IPS DF 6.9 (cell line): ENCODE measurements at places on chromosomes 16 and 17.

GRCh38 chr17:10051112-10051511, 146.0 kb upstream of the RCVRN start:
- no peak for DNase-seq

DNA sequence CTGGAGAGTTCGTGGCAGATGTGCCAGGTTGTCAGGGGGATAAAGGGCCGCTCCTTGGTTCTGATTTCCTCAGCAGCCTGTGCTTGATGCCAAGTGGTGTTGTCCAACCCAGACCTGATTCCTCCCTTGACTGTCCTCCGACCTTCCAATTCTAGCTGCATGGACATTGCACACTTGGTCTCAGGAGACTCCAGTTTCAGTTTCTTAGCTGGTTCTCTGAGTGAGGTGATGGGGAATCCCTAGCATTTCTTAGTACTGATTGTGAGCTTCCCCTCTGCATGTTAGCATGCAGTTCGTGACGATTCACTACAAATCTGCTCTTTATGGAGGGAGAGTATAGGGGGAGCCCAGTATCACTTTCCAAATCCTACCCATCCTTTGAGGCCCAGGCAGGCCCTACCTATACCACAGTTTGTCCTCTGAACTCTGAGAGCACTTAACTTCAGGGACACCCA, 12.4 kb upstream of the CCR7 start:
- no peak for DNase-seq

DNA sequence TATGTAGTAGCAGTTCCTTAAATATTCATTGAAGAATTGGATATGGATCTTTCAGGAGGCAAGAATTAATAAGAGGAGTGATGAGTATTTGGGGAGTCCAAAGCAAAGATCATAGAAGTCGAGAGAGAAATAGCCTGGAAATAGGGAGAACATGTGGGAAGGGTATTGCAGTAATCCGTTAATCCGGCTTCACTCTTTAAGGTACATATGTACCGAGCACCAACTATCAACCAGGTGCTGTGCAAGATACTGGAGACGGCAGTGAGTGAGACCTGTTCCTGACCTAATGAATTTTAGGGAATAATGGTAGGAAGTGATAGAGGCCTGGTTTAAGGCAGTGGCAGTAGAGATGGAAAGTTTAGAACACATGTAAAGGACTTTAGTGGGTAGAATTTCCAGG, 1.1 kb downstream of the ELP5 start:
- DNase-seq: no peak

- no peak for DNase-seq
Measured at GRCh38 chr17:54196751-54197150, 374.0 kb downstream of the KIF2B start.

DNA sequence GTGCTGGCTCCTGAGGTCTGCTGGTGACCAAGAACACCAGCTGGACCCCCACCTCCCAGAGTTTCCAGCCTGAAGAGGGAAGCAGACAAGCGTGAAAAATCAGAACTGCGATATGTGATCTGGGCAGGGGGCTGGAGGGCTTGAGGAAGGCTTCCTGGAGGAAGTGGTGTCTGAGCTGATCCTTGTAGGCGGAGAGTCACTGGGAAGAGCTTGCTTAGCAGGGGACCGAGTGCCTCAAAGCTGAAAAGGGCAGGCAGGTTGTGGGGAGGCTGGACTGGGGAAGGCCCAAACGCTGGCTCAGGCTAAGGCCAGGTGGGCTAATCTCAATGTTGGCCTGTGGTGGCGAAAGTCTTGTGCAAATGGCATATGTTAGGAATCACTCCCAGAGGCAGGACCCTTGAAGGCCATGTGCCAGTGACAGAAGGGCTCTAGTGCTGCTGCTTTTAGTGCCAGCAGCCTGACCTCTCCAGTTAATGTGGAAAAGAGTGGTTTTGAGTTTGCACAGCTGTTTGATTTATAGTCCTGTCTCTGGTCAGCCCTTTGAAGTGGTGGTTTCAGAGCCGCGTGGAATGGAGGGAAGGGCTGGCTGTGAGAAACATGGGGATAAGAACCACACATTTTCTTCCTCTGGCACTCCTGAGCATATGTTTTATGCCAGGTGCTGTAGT, 85.3 kb upstream of the LGALS9 start:
- DNase-seq: no peak

- no peak for DNase-seq
Measured at GRCh38 chr17:44905006-44906000, 6.1 kb upstream of the EFTUD2 start.

DNA sequence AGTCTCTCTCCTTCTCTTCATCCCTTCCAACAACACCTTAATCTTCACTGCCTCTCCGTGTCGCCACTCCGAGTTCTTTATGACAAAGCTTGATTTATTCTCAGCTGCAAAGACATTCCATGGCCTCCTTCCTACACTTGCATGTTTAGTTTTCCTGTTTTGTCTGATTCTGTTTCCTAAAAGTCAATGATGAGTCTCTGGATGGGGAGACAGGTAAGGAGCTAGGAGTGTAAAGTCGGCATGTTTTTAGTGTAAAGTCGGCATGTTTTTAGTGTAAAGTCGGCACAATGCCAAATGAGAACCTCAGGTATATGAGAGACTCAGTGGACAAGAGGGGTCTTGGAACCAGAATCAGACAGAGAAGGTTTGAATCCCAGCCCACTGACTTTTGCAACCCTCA, 362.3 kb upstream of the EEF2KMT start:
- DNase-seq: no peak

DNA sequence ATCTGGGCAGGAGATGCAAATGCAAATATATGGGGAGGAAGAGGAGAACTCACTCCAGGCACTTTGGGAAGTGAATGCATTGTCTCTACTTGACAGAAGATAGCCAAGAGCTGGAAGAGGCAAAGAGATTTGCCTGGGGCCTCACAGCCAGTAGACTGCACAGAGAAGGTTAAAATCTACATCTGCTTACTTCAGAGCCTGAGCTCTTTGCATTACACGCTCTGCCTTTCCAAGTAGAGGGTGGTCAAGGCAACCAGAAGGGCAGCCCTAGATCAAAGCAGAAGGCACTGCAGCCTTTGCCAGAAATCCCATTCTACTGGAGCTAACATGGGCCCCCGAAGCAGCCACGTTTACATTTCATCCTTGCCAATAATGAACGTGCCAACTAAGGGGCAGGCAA, 407.2 kb upstream of the CCL2 start:
- no peak for DNase-seq

DNA sequence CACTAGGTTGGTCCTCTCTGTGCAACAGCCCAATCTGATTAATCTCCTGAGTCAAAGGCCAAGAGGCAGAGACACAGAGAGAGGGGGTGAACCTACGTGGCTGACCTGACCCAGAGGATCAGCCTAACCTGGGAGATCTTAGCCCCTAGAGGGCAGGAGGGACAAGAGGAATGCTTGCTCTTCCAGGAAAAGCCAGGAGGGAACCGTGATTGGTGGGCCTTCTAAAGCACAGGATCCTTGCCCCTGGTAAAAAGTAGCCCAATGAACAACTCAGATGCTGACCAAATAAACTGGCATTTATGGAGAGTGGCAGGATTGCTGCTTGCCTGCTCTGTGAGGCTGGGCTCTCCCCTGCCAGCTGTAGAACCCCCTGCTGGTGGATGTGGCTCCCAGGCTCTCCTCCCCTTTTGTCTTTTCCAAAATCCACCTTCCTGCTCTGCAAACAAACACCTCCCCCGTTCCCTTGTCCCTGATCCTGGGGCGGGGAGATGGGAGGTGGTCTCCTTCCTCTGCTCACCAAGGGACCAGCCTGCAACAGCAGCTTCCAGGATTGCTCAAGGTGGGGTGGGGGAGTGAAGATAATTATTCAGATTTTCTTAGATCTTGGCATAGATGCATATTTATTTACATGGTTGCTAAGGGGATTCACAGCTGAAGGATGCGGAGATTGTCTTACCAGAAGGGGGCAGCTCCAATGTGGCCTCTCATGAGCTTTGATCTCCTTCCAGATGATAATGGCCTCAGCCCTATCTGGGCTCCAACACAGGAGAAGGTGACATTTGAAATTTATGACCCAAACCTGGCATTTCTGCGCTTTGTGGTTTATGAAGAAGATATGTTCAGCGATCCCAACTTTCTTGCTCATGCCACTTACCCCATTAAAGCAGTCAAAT, 71.9 kb downstream of the SDR42E1 start:
- no peak for DNase-seq

GRCh38 chr16:71250461-71251235, 20.1 kb upstream of the HYDIN start:
- no peak for DNase-seq

DNA sequence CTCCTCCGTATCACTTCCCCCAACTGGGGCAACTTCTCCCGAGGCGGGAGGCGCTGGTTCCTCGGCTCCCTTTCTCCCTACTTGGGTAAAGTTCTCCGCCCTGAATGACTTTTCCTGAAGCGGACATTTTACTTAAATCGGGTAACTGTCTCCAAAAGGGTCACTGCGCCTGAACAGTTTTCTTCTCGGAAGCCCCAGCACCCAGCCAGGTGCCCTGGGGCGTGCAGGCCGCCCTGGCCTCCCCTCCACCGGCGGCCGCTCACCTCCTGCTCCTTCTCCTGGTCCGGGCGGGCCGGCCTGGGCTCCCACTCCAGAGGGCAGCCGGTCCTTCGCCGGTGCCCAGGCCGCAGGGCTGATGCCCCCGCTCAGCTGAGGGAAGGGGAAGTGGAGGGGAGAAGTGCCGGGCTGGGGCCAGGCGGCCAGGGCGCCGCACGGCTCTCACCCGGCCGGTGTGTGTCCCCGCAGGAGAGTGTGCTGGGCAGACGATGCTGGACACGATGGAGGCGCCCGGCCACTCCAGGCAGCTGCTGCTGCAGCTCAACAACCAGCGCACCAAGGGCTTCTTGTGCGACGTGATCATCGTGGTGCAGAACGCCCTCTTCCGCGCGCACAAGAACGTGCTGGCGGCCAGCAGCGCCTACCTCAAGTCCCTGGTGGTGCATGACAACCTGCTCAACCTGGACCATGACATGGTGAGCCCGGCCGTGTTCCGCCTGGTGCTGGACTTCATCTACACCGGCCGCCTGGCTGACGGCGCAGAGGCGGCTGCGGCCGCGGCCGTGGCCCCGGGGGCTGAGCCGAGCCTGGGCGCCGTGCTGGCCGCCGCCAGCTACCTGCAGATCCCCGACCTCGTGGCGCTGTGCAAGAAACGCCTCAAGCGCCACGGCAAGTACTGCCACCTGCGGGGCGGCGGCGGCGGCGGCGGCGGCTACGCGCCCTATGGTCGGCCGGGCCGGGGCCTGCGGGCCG, 1.6 kb downstream of the HIC1 start:
- DNase-seq: no peak

GRCh38 chr17:57319806-57320205, 63.5 kb downstream of the MSI2 start:
- DNase-seq: no peak

- DNase-seq: no peak
Measured at GRCh38 chr17:42879596-42879985, 21.0 kb upstream of the G6PC1 start.

GRCh38 chr16:680967-681745, 946 bp downstream of the STUB1 start:
- no peak for DNase-seq

- DNase-seq: no peak
Measured at GRCh38 chr16:87180069-87180468, 137.1 kb downstream of the C16orf95 start.

DNA sequence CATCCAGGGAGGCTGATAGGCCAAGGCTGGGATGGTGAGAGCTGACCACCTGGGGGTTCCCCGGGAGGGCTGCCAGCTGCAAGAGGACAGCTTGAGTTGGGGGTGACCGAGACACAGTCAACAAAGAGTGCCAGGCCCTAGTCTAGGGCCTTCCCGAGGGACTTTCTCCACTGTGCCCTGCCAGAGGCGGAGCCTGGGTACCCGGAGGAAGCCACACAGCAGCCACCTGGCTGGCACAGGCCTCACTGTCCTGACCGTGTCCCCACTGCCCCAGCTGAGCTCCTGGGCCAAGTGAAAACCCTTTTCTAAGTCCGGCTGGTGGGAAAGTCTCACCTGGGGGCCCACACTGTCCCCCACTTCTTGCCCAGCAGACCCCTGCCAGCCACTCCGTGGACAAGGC, 71.9 kb upstream of the GSE1 start:
- no peak for DNase-seq

DNA sequence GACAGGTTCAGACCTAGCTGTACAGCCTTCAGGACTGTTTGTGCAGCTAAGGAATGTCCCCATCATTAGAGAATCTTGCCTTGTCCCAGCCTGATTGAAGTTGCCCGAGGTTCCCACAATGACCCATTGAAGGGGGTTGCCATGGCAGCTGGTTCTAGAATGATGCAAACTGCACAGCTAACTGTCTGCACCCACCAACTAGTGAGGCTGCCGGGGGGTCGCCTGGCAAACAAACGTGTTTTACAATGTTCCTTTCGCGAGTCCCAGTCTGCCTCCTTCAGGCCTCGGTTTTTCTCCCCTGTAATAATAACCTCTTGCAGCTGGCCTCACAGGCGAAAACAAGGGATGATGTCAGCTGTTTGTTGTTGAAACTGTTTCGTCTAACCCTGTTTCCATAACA, 5.5 kb downstream of the C16orf96 start:
- DNase-seq: no peak

DNA sequence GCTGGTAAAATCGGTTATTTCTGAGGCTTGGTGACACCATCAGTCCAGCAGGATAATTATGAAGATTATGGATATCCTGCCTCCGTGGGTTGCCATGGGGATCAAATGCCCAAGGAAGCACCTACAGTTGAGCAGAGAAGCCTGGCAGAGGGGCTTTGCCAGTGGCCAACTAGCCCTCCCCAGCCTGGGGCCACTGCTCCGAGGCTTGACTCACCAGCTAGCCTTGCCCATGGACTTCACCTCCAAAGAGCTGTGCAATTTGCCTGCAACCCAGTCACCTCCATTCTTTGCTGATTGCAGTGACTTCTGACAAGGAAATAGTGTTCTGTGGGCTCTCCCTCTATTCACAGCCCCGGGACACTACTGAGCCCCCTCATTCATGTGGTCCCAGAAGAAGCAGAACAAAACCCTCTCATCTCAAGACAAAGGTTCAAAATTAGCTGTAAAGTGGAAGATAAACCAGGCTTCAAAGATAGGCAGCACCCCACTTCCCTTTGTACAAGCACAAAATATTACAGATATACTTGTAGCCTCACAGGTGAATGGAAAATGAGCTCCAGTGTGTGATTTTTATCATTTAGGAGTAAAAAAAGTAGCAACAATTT, 1.6 kb downstream of the PECAM1 start:
- DNase-seq: no peak

DNA sequence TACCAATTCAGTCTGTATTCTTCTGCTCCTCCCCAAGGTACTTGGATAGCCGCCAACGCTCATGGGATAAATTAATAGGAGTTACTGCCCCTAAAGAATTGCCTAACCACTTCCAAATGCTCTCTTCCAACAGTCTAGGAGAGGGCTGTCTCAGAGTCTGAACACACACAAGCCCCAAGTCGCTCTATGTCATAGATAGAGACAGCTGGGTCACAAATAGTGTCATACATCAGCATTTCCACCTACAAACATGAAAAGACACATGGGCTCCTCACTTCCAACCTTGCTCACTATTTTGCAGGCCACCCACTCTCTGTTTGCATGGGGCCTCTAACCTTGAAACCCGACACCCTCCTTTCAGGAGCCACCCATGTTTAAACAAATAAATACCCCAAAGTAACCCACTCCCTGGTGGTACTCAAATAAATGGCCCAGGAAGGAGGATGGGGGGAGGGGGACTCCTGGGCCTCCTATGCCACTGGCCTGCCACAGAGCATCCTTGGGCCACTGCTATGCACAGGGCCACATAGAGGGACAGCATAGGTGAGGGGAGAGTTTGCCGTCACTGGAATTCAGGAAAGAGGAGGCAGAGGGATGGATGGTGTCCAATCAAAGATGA, 265.9 kb downstream of the SOX9 start:
- DNase-seq: no peak
